ENCODE measurements at places on chromosomes 16 and 17. TPM values are rescaled to one million over a fixed set of nuclear protein-coding genes. Genes with fewer than 3 reads are reported as not detected.
A peak's percentile ranks its signal among the peaks of the same experiment; 100 is the strongest.

DNA sequence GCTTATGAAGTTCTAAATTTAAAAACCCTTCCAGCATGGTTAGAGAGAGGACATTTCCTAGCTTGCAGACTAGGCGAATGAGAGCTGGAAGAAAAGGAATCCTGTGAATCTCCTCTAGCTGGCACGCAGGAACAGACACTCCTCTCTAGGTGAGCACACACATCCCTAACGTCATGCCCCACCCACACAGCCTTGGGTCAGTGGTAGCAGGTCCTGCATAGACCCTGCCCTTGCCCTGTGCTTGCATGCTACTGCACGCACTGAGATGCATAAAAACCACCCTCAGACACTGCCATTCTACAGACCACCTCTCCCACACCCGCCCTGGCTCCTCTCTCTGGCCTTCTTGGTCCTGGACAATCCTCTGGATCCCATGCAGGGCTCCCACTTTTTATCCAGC is 23.5 kb downstream of the CES1 start:
- DNase-seq = no peak

DNA sequence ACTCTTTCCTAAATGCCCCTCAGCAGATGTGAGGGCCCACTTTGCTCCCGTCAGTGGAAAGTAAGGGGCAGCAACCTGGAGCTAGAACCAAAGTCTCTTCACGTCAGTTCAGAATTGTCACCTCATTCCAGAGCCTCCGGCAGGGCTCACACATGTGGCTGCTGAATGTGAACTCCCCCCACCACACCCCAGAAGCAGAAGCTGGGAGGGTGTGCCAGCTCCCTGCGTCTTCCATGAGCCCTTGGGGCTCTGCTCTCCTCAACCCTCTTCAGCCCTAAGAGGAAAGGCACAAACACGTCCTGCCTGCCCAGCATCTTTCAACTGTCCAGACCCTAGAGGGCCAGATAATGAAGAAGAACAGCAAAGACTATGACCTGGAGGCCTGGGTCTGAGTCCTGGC is 105.3 kb downstream of the SALL1 start:
- DNase-seq = no peak

Gene PERCC1
- not detected for total RNA-seq

- no peak for DNase-seq
These were observed 9.5 kb downstream of the PNMT start for GRCh38 chr17:39677542-39678339.

DNA sequence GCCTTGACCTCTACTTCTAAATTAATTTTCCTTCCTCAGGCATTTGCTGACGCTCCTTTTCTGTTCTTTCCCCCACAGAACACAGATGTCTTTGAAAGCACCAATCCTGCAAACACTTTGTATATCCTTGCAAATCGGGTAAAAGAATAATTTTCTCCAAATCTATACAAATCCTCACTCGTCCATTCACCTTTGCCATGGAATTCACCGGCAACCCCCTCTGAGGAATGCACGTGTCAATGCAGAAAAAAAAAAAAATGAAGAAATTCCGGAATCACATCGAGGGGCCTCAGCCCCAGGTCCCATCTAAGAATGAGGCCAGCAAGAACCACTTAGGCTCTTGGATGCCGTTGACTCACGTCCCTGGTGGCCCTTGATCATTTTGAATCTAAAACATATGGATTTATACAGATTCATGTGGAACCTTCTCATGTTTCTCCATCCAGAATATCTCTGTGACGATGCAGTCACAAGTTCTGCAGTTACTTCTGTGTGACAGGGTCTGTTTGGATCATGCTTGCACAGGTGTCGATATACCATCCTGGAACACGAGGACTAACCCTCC is 136.9 kb downstream of the RBFOX3 start:
- no peak for DNase-seq

- no peak for DNase-seq
These were observed 99.5 kb upstream of the FA2H start for GRCh38 chr16:74874123-74874522.

Gene MPV17L
- total RNA-seq = 1.4 TPM

Gene KCNJ12
- 1.9 TPM for total RNA-seq

Gene ZDHHC1
- total RNA-seq = 18.9 TPM

DNA sequence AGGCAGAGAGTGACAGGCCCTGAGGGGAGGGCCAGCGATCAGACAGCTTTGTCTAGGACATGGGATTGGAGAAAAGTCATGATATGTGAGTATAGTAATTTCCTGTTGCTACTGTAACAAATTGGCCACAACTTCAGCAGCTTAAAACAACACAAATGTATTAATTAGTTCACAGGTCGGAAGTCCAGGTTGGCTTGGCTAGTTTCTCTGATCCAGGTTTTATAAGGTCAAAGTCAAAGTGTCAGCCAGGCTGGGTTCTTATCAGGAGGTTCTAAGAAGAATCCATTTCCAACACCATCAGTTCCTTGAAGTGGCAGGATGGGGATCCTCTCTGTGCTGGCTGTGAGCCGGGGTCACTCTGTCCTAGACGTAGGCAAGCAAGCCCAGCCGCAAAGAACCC is 76.2 kb upstream of the SEC14L1 start:
- DNase-seq = no peak

GRCh38 chr16:35146031-35146710 is 1686.8 kb downstream of the TP53TG3F start:
- DNase-seq = peak; percentile 24

Gene KRTAP4-6
- total RNA-seq = not detected

GRCh38 chr16:1156055-1156982 is 3.4 kb downstream of the CACNA1H start:
- no peak for DNase-seq

Gene CFAP97D1
- not detected for total RNA-seq

DNA sequence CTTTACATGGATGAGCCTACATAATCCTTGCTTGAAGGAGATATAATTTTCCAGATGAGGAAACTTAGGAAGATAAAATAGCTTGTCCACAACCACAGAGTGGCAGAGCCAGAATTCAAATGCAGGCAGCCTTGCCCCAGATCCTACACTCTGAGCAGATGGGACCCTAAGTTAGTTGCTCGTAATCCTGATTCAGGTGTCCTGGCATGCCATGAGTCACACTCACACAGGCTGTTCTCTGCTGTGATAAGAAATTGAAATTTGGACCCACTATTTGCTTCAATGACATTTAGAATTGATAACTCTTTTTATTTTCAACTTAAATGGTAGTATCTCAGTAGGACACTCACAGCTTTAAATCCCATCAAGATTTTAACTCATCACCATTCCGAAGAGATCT is 150.7 kb upstream of the CACNG5 start:
- no peak for DNase-seq

- DNase-seq = no peak
These were observed 111.9 kb downstream of the CDH13 start for GRCh38 chr16:82738699-82739098.

- DNase-seq = no peak
These were observed 2.3 kb downstream of the ANKFY1 start for GRCh38 chr17:4261452-4261851.

DNA sequence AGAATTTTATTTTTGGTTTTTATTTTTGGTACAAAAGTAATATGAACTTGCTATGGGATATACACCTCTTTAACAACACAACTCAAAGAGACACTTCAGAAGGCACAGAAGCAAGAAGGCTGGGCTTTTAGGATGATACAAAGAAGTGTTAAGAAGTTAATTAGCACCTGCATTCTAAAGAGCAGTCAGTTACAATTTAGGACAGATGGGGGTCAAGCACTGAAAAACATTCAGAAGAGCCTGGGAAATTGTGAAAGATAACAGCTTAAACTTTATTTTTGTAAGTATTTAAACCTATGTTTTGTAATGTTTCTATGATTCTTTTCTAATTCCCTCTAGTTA is 163.5 kb downstream of the CDH8 start:
- DNase-seq = no peak

Gene PLA2G10
- total RNA-seq = 7.1 TPM

GRCh38 chr17:31740611-31741082 is 118.4 kb downstream of the COPRS start:
- no peak for DNase-seq

Gene MYO15A
- 3.3 TPM for total RNA-seq

Gene CMTM2
- 4.0 TPM for total RNA-seq

- DNase-seq = no peak
These were observed 37.7 kb upstream of the CCDC182 start for GRCh38 chr17:57782647-57783337.

Gene CDRT15L2
- not detected for total RNA-seq

GRCh38 chr17:80272366-80272765 is 11.7 kb downstream of the RNF213 start:
- DNase-seq = no peak

Gene PRAC1
- total RNA-seq = not detected

Measured in lower lobe of right lung (tissue), 2 donors.